ENCODE measurements at places on chromosomes 4 and X.

GRCh38 chr4:18127030-18127429, 105.5 kb upstream of the LCORL start:
- DNase-seq: no peak

DNA sequence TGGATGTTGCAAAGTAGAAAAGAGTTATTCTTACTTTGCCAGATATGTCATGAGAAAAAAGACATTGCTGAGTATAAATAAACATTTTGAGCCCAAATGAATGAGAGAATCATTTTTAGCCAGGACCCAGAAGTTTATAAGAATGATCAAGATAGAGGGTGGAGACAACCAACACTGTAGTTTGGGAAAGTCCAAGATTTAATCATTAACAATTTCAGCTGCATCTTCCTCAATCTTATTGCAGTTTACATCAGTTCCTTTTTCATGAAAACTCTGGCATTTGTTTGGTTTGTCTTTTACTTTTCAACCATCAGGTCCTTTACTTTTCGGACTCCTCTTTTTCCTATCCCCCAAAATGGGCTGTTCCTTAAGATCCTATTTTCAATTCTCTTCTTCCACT, 645.9 kb downstream of the ANKRD50 start:
- no peak for DNase-seq

GRCh38 chr4:96145601-96146000, 305.7 kb downstream of the PDHA2 start:
- no peak for DNase-seq

DNA sequence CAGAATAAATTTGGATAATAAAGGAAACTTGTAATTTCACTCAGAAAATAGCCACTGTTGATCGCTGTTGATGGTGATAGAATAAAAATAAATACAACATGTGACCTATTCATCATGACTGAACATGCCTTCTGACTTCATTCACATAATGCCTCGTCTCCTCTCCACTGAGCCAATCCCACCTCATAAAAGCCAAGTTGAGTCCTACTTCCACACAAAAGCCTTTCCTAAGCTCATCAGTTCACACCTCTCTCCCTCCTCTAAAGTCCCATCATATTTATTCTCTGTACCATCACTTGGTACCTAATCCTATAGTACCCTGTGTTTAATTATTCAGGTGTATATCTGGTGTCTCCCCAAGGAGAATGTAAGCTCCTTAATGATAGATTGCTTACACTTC, 37.7 kb downstream of the APOO start:
- DNase-seq: no peak

GRCh38 chr4:31557437-31557836, 837.3 kb downstream of the PCDH7 start:
- no peak for DNase-seq
